ENCODE measurements at places on chromosomes 12 and 14.

GRCh38 chr12:119020406-119021360 is 39.3 kb downstream of the SRRM4 start:
- no peak for DNase-seq

- no peak for DNase-seq
Observed at GRCh38 chr14:29043737-29044136, 277.1 kb downstream of the FOXG1 start.

GRCh38 chr14:54974788-54975414 is 52.0 kb downstream of the WDHD1 start:
- DNase-seq, result no peak

DNA sequence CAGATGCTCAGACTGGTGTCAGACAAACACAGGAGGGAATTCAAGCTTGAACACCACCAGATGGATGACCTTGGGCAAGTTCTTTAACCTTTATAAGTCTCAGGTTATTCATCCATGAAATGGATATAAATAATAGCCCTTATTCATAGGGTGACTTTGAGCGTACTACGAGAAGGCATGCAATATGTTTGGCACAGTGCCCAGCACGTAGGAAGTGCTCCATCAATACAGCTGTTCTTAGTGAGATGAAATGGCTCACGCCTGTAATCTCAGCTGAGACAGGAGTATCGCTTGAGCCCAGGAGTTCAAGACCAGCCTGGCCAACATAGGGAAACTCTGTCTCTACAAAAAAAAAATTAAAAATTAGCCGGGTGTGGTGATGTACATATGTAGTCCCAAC is 84.8 kb upstream of the FICD start:
- no peak for DNase-seq

- peak; percentile 69 for DNase-seq
Observed at GRCh38 chr14:37874429-37875109, 279.1 kb downstream of the TTC6 start.

GRCh38 chr12:11881835-11882234 is 188.9 kb upstream of the BCL2L14 start:
- no peak for DNase-seq

DNA sequence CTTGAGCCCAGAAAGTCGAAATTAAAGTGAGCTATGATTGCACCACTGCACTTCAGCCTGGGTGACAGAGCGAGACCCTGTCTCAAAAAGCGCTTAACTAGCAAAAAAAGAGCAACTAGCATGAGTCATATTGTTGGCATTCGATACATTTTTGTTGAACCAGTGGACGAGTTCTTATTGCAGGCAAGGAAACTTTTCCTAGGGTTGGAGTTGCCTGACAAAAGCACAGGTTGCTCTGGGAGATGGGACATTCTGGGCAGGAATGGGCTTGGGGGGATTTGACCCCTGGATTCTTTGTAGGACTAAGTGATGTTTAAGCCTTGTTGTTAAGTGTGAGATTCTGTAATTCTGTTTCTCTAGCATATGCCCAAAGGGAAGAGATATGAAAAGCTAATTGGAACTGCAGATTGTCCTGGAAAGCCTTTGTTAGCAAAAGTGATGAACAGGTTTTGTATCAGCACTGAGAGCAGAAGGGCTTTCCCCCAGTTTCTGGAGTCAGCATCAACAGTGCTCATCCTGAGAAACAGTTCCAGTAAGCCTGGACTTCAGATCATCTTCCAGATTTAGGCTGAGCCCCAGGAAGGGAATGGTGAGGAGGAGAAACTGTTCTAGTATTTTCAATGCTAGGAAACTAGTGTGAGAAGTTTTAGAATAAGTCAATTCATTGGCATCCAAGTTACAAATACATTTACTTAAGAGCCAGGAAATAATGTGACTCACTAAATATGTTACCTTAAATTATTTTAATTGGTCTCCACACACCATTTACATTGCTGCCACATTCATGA is 123.1 kb downstream of the SRGAP1 start:
- DNase-seq, result no peak

- DNase-seq, result no peak
Observed at GRCh38 chr14:67982711-67983608, 163.4 kb downstream of the RAD51B start.

GRCh38 chr14:104898870-104899510 is 25.7 kb upstream of the PLD4 start:
- no peak for DNase-seq

GRCh38 chr12:100481021-100481420 is 7.4 kb downstream of the NR1H4 start:
- no peak for DNase-seq

- no peak for DNase-seq
Observed at GRCh38 chr12:106051853-106052531, 86.8 kb downstream of the NUAK1 start.

DNA sequence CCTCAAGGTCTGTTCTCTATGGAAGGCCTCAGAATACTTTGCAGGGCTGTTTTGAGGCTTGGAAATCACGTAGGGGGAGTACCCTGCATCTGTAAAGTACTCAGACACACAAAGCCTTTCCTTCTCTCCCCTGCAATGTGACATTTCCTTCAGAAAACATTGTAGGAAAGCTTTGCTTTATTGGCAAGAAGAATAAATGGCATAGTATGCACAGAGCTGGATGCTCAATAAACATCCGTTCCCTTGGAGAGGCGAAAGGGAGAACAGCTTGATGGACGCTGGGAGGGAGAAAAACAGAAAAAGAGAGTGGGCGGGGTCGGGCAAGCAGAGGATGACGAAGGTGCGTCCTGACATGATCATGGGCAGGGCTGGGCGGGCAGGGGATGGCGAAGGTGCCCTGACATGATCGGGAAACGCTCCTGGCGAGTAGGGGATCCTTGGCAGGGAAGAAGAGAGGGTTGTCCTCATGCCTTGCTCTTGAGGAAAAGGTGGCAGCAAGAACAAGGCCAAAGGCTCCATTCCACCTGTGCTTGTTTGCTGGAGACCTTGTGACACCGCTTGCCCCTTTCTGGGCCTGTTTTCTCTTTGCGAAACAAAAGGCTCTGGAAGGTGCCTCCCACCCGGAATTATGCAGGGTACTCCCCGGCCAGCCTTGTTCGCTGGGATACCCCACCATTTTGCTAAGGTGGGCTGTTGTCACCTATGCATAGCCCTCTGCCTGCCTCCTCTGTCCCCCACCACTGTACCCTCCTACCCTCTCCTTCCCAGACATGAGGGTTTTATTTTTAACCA is 21.1 kb downstream of the IRF2BPL start:
- DNase-seq, result no peak

DNA sequence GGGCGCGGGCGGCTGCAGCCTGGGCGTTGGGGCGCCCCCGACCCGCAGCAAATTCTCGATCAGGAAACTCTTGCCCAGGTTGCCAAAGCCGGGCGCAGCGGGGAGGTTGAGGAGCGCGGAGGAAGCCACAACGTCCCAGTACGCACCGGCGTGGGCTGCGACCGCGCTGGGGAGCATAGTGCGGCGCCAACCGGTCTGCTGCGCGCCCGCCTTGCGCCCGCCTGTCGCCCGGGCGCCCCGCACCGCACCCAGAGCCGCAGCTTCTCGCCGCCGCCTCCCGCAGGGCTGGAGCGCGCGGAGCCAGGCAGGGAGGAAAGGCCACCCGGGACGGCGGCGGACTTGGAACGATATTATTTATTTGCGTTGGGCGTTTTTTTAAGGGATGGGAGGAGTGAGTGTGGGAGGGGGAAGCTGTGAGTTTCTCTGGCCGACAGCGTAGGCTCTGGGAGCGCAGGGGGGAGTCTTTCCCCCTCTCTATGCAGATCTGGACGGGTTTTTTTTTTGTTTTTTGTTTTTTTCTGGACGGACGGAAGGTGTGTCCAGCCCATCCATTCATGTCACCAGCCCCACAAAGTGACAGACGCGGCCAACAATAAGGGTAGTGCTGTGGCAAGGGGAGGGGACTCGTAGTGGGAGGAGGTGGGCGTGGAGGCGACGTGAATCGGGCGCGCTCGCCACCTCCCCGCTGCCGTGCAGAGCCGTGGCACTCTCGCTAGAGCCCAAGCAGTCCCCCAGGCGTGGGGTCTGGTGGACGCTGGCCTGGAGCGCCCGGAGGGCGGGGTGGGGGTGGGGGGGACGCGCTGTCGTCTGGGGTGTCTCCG is at the start of gene DBX2:
DBX2 (minus strand) TSS at position 349 of the 821 bp plus-strand sequence; CDS start at position 177, 172 bp downstream.
- DNase-seq, result no peak

DNA sequence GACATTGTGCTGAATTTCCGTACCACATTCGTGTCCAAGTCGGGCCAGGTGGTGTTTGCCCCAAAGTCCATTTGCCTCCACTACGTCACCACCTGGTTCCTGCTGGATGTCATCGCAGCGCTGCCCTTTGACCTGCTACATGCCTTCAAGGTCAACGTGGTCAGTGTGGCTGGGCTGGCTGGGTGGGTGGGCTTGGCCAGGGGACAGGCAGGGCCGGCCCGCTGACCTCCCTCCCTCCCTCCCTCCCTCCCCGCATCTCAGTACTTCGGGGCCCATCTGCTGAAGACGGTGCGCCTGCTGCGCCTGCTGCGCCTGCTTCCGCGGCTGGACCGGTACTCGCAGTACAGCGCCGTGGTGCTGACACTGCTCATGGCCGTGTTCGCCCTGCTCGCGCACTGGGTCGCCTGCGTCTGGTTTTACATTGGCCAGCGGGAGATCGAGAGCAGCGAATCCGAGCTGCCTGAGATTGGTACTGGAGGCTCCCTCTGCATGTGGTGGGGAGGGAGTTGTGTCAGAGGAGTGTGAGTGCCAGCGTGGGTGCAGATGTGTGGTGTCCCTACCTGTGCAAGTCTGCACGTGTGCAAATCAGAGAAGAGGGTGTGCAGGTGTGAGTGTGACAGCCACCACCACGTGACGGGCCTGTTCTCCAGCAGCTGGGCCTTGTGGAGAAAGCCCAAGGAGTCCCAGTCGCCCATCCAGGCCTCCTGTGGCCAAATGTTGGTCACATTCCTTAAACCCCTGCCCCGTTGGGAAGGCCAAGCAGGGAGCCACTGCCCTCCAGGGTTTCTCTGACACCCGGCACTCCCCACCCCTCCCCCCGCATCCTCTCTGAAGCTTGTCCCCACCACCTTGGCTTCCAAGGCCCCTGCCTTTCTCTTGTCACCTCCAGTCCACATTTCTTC is 5.3 kb downstream of the KCNH3 start:
- no peak for DNase-seq

GRCh38 chr12:62750941-62751809 is 183.8 kb downstream of the PPM1H start:
- DNase-seq, result no peak

- no peak for DNase-seq
Observed at GRCh38 chr12:46160981-46161690, 107.7 kb downstream of the SLC38A1 start.

DNA sequence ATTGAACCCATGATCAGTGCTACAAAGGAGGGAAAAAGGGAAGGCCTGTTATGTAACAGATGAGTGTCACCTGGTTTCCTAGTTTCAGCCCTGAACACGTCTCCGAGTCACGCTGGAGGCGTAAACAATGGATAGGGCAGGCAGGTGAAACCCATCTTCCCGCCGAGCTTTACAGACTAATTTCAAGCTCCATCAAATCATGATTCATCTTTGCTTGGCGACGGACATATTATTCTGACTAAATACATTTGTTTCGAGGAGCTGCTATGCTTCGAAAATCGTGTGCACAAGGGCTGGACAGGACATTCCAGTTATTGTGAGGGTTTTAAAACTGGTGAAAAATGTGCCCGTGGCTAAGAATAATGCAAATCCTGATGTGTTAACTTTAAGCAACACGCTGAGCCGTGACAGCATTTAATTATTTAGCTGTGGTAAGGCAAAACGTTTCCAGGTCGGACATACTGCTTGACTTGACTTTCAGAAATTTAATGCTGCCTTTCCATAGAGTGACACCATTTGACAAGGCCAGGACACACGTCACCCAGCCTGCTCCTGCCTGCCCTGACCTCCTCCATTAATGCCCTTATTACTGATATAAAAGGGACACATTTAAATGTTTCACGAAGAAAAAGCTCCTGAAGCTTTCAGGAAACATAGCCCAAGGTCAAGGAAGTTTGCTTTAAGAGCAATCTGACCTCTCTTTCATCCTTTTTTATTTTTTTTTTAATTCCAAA is 1203.5 kb upstream of the TMEM132C start:
- DNase-seq, result no peak

GRCh38 chr12:26318661-26319068 is 123.3 kb downstream of the SSPN start:
- no peak for DNase-seq

GRCh38 chr12:30796313-30796780 is 41.6 kb upstream of the CAPRIN2 start:
- no peak for DNase-seq

DNA sequence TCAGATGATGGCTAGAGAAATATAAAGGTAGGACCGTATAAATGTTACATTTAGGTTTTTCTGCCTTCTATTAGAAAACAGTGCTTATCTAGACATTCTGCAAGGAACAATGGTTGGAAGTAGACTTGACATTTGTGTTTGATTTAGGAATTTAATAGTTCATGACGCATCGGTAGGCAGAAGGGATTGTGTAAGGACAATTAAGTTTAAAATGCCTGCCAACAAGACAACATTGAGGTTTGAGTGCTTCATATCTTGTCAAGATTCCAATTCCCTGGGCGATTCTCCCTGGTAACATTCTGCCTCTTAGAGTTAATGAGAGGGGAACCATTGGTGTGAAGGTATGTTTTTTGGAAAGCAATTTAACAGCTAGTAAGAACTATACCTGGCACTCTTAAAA is 186.8 kb upstream of the RBM19 start:
- DNase-seq, result no peak

DNA sequence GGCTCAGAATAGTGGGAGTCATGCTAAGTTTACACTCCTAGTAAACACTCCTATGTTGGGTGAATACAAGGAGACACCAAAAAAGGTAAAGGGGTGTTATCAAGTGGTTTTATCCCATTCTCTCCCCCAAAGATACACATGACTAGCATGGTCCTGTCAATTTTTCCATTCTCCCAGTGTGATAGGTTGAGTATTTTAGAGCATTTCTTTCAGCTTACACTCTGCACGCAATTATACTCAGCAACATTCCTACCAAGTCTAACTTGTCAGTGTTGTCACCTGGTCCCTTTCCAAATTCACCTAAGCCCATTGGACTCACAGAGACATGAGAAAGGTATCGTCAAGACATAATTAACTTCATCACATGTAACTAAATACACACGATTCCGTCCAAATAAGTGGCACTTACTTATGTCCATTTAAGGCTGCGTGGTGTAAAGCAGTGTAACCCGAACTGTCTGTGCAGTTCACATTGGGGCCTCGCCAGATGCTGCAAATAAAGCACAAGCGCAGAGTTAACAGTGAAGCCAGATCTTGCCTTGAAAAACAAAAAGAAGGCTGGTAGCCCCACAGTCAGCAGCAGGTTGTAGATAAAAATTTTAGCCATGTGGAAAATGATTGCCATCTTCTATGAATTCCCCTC is 159.7 kb downstream of the ANKS1B start:
- no peak for DNase-seq

GRCh38 chr12:13293096-13293495 is 96.6 kb downstream of the EMP1 start:
- DNase-seq, result no peak

DNA sequence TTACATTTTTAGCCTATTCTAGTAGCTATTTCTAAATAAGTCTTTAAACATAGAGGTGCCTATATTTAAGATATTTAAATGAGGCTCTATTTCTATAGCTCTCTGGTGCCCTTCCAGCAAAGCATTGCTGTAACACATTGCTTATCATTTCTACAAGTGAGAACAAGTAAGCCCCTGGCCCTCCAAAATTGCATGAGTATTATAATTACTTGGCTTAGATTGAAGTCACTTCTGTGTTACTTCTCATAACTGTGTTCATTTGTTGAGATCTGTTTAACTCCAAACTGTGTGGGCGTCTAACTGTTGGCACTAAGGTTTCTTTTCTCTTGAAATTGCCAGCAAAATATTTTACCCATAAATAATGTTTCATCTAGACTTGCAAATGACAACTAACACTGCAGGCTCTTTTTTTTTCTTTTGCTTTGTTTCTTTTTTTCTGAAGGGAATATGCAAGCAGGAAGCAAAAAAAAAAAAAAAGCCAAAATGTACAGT is 66.5 kb downstream of the DAD1 start:
- no peak for DNase-seq

GRCh38 chr14:23600322-23600707 is 21.7 kb upstream of the JPH4 start:
- no peak for DNase-seq

Data from activated T-cell treated with anti-CD3 and anti-CD28 coated beads for 24 hours (primary cell).